ENCODE measurements at places on chromosomes 6 and 20. TPM values are rescaled to one million over a fixed set of nuclear protein-coding genes. Genes with fewer than 3 reads are reported as not detected.

OTOR gene
- not detected for total RNA-seq

BPIFB2 gene
- total RNA-seq: not detected

LRRC1 gene
- 19.5 TPM for total RNA-seq

BNIP5 gene
- not detected for total RNA-seq

KCNG1 gene
- total RNA-seq: 3.5 TPM

C6orf15 gene
- not detected for total RNA-seq

PABPC1L gene
- 15.6 TPM for total RNA-seq

RNF5 gene
- 63.8 TPM for total RNA-seq

- no peak for DNase-seq
These were observed 128.8 kb downstream of the DHX35 start for GRCh38 chr20:39090906-39091305.

GRCh38 chr20:48820649-48820973 lies 7.2 kb downstream of the PREX1 start:
- no peak for DNase-seq

DNA sequence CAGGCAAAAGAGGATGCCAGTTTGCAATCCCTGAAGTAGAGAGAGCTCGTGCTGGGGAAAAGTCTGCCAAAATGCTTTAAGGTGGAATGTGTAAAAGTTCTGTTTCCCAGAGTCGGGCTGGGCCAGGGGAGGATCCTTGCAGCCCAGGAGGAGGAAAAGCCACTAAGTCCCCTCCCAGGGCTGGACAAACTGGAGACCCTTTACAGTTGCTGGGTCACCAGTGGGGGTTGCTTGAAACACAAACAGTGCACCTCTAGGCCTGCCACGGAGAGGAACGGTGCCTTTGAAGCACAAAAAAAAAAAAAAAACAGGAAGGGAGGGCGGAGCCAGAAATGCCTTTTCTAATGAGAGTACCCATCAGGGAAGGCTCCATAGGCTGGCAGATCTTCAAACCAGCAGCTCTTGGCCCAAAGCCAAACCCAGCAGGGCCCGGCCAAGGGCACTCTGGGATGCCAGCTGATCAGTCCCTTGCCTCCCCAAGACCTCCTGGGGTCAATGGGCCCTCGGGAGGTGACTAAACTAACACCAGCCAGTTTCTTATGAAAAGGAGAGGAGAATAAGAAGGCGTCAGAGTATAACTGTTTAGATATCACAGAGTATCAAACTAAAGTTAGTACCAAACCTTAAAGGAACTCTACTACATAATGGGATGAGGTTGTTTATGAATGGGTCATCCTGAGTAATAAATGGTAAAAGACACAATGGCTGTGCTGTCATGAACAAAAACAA lies 23.7 kb downstream of the HLA-A start:
- DNase-seq: peak; percentile 91

DNA sequence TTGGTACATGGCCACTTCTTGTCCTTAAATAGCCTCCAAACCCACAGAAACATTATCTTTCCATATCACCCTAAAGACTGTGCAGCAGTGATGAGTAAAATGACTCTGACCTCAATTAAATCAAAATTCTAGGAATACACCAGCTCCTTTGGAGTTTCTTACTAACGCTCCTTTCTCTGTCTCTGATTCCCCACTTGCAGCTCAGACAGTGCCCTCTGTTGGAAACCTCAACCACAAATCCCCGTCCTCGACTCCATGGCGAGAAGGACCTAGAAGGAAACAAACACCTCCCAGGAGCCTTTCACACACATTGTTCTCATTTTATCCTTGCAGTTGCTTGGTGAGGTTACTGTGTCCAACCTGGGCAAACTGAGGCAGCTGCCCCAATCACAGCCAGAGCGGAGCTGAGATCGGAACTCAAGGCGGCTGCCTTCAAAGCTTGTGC lies 17.7 kb upstream of the PARD6B start:
- no peak for DNase-seq

- DNase-seq: no peak
These were observed 13.4 kb upstream of the HIVEP2 start for GRCh38 chr6:142958343-142958742.

DNA sequence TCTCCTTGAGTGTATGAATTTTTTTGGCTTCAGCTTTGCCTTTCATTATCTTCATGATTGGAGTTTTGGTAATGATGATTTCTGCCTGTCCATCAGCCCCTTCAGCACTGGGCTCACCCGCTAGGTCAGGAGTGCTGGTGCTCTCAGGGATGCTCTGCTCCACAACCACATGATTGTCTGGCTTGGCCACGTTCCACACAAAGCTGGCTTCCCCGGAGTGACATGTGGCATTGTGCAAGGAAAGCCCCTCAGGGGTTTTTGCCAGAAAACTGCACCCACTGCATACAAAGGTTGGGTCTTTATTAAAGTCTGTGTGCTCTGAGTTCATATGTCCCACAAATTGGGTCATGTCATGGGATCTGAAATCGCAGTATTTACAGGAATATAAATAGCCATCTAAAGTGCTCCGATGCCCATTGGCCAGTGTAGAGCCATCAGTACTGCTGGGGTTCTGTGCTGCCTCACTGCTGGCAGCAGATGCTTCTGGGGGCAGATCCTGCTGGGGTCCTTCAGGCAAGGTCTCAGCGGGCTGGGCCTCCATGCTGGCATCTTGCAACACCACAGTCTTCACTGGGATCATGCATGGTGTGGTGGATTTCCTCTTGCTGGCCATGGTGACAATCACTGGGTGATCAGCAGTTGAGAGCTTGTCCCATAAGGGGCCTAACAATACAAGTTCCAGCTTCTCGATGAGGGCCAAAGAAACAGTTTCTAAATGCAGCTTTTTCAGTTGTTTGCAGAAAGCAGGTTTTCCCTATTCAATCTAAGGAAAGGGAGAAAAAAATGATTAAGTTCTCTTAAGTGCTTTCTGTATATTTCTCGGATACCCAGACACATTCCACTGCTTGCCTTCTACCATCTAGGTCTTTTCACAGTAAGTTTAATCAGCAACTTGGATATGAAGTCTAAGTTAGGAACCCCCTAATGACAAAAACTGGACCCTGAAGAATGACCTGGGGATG lies 67.2 kb downstream of the PLCG1 start:
- DNase-seq: no peak

- DNase-seq: no peak
These were observed 117.7 kb downstream of the IBTK start for GRCh38 chr6:82129797-82130196.

GRCh38 chr6:150169609-150170008 lies 26.8 kb downstream of the PPP1R14C start:
- DNase-seq: no peak

Data from sciatic nerve (tissue), 2 donors.